Activated T-helper 1 cell treated with anti-CD3 and anti-CD28 coated beads, Interleukin-12 subunit alpha, Interleukin-12 subunit beta, Interleukin-2, Interleukin-4 antibody, amounts not matched to agents 30 ng/mL and 10 ng/mL and 1 ng/mL, durations not matched to agents 14 hours and 24 hours and 36 hours (primary cell): ENCODE measurements at places on chromosomes 3 and 15. TPM values are rescaled to one million over a fixed set of nuclear protein-coding genes. Genes with fewer than 3 reads are reported as not detected.

The FBLN2 gene
- total RNA-seq, result not detected in 2 replicates

The SNURF gene
- 4.3 and 7.8 TPM in 2 replicates for total RNA-seq

The MTHFS gene
- total RNA-seq, result 32.2 and 34.0 TPM in 2 replicates

The NANOGP8 gene
- total RNA-seq, result not detected in 2 replicates

The FBXO40 gene
- not detected in 2 replicates for total RNA-seq

The CTXND1 gene
- not detected in 2 replicates for total RNA-seq

The TMEM212 gene
- total RNA-seq, result not detected in 2 replicates

The CELF6 gene
- total RNA-seq, result 0.26 and 0.27 TPM in 2 replicates

The DISP2 gene
- 0.02 and 0.54 TPM in 2 replicates for total RNA-seq

The SLC12A1 gene
- total RNA-seq, result not detected in 2 replicates

The GCSAM gene
- 2.8 and 3.5 TPM in 2 replicates for total RNA-seq

The UQCRC1 gene
- 191 and 193 TPM in 2 replicates for total RNA-seq

The CCDC9B gene
- 0.21 and 0.24 TPM in 2 replicates for total RNA-seq
